ENCODE measurements at places on chromosomes 11 and 22. TPM values are rescaled to one million over a fixed set of nuclear protein-coding genes. Genes with fewer than 3 reads are reported as not detected.

DNA sequence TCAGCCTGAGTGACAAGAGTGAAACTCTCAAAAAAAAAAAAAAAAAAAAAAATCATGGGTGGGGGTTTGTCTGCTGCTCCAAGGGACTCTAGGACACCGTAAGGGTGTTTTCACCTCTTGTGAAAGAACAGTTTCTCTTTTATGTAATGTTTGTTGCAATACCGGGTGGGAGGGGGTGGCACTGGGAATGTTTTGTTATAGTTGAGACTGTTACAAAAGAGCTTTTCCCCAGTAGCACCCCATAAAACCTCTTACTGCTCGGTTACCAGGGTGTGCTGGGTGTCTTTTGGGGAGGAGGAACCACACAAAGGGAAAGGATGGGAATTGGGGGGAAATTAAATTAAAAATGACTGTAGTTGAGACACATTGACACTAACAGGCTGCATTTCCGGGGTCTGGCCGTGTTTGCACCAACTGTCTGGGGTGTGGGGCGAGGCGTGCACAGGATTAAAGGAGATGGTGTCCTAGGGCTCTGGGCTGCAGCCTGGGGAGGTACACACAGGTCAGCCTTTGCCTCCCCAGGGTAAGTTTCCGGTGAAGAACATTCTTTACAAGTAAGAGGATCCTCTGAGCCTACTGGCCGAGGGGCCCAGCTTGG is 1.6 kb downstream of the NFAM1 start:
- DNase-seq: no peak
- peaks cover 11% of the 10 kb centered on the region for H3K27me3 ChIP-seq
- H3K4me3 ChIP-seq: no peak overlapping the region
- peaks cover 1% of the 10 kb centered on the region for H3K4me1 ChIP-seq
- H3K36me3 ChIP-seq: no peaks in the 10 kb centered on the region
- H3K27ac ChIP-seq: no peak overlapping the region

Gene CBX7
- 131 TPM for total RNA-seq

DNA sequence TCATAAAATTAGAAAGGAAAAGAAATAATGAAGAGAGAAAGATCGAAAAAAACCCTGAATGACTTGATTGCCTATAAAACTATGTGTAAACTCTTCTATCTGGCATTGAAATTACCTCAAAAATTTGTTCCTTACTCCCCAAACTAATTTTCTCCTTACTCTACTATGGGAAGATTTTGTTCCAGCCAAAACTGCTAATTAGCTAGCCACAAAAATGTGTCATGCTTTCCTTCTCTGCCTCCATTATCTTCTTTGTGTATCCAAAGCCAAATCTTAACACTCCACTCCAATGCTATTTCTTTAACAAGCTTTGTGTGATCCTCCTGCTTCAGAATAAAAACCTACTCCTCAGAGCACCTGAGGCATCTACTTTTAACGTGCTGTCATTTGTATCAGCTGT is 831.2 kb downstream of the METTL15 start:
- H3K36me3 ChIP-seq: peaks cover under 1% of the 10 kb centered on the region
- H3K27ac ChIP-seq: no peak overlapping the region
- no peak overlapping the region for H3K4me3 ChIP-seq
- DNase-seq: no peak

DNA sequence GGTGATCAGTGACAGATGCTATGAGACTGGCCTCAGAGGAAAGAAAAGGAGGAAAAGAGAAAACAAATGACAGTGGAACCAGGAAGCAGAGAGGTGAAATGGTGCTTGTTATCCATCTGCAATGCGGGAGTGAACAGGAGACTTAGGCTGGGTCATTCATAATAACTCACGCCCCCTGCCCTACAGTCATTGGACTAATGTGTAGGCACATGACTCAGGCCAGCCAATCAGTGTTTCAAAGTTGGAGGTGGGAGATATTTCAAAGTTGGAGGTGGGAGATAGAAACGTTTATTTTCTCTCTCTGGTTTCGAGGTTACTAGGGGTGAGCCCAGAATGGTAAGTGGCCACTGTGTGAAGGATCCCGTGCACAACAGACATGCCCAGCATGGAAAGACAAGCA is 30.3 kb downstream of the SLC22A6 start:
- no peak for DNase-seq
- no peaks in the 10 kb centered on the region for H3K4me1 ChIP-seq
- H3K27me3 ChIP-seq: peaks cover 12% of the 10 kb centered on the region
- H3K4me3 ChIP-seq: no peak overlapping the region

DNA sequence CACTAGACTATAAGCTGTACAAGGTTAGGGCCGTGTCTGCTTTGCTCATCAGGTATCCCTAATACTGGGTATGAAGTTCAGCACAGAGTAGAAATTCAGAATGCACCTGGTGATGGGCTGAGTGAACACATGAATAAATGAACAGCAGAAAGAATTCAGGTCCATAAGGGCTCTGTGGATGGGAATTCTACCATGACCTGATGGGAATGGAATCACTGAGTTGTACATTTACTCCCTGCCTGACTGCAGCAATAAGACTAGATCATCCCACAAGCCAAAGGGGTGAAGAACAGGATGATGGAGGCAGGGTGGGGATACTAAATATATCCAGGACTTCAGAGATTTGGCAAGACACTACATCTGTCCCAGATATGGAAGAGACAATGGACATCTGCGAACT is 86.5 kb upstream of the CSNK2A3 start:
- H3K36me3 ChIP-seq: no peaks in the 10 kb centered on the region
- no peak for DNase-seq
- H3K27ac ChIP-seq: no peak overlapping the region
- H3K4me3 ChIP-seq: no peak overlapping the region
- peaks cover 4% of the 10 kb centered on the region for H3K27me3 ChIP-seq

Gene RAB3IL1
- total RNA-seq: 0.23 TPM

- peak overlapping the region; percentile 33 for H3K27ac ChIP-seq
- no peaks in the 10 kb centered on the region for H3K36me3 ChIP-seq
- no peaks in the 10 kb centered on the region for H3K4me1 ChIP-seq
- no peak overlapping the region for H3K4me3 ChIP-seq
- peaks cover 12% of the 10 kb centered on the region for H3K27me3 ChIP-seq
These were observed 439.7 kb downstream of the BUD13 start for GRCh38 chr11:116333001-116333535.

GRCh38 chr11:83835423-83835822 is 549.3 kb upstream of the CCDC90B start:
- no peak overlapping the region for H3K27ac ChIP-seq
- no peak overlapping the region for H3K4me3 ChIP-seq
- H3K27me3 ChIP-seq: peaks cover 12% of the 10 kb centered on the region
- no peaks in the 10 kb centered on the region for H3K36me3 ChIP-seq
- no peak for DNase-seq

GRCh38 chr11:57083641-57084385 is 95.1 kb downstream of the OR5AK2 start:
- no peaks in the 10 kb centered on the region for H3K36me3 ChIP-seq
- no peak for DNase-seq
- H3K4me1 ChIP-seq: no peaks in the 10 kb centered on the region
- peaks cover 7% of the 10 kb centered on the region for H3K27me3 ChIP-seq

Gene OR52E8
- not detected for total RNA-seq

DNA sequence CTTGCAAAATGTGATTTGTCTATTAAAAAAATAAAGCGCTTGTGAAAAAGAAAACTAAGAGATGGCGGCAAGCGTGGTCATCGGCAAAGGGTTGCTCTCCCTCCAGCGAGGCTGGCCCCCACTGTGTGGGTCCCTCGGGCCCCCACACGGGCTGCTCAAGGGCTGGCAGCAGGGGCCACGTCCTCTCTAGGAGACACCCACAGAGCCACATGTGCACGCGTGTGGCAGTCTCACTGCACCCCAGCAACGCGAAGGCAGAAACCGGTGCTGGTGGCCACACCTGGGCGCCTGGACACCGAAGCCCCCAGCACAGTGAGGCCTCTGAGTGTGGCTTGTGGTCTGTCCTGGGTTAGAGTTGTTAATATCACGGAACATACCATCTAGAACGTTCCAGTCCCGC is 34.4 kb downstream of the TOLLIP start:
- H3K27ac ChIP-seq: no peak overlapping the region
- no peak for DNase-seq
- H3K4me3 ChIP-seq: no peak overlapping the region
- H3K27me3 ChIP-seq: no peaks in the 10 kb centered on the region
- peaks cover 28% of the 10 kb centered on the region for H3K36me3 ChIP-seq

GRCh38 chr11:79083352-79083751 is 357.5 kb downstream of the TENM4 start:
- H3K4me3 ChIP-seq: no peak overlapping the region
- H3K27ac ChIP-seq: no peak overlapping the region
- H3K36me3 ChIP-seq: no peaks in the 10 kb centered on the region
- DNase-seq: no peak
- H3K27me3 ChIP-seq: no peaks in the 10 kb centered on the region

DNA sequence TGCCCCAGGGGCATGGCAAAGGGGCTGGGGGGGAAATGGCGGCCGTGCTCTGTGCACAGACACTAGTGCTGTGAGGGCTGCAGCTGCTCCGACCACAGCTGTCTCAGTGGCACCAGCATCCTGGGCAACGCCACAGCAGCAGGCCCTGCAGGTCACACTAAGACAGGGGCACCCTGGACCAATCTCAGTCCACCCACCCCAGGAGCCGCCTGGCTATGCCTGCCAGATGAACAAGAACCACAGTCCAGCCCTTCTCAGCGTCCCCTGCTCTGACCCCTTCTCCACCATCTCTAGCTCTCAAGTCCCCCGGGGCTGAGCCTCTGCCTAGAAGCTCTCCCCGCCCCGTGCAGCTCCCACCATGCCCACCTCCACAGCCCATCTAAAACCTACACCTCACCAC is 16.5 kb downstream of the TUBGCP6 start:
- H3K36me3 ChIP-seq: peaks cover 73% of the 10 kb centered on the region
- DNase-seq: no peak
- H3K4me3 ChIP-seq: no peak overlapping the region
- H3K4me1 ChIP-seq: peaks cover 3% of the 10 kb centered on the region

DNA sequence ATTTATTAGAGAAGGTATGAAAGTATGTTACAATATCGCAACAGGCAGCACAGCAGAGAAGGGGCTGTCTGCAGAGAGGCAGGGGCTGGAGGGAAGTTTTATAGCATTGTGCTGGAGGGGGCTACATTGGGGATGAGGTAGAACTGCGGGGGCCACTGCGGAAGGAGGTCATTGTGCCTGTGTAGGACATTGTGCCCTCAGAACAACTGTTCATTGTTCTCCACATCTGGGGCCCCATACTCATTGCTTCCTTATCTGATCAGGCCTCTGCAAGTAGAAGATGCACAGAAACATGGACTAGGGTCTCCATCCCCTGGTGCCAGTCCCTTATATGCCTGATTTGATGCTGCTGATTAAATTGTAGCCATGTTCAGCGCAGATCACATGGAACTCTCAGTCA is 12.1 kb downstream of the NADSYN1 start:
- no peak overlapping the region for H3K4me3 ChIP-seq
- no peaks in the 10 kb centered on the region for H3K4me1 ChIP-seq
- H3K27ac ChIP-seq: no peak overlapping the region
- H3K36me3 ChIP-seq: peaks cover 15% of the 10 kb centered on the region
- H3K27me3 ChIP-seq: no peaks in the 10 kb centered on the region

GRCh38 chr11:70072461-70072860 is 5.7 kb upstream of the ANO1 start:
- H3K4me3 ChIP-seq: no peak overlapping the region
- no peak overlapping the region for H3K27ac ChIP-seq
- peaks cover 2% of the 10 kb centered on the region for H3K36me3 ChIP-seq
- no peak for DNase-seq
- H3K27me3 ChIP-seq: peaks cover 97% of the 10 kb centered on the region

DNA sequence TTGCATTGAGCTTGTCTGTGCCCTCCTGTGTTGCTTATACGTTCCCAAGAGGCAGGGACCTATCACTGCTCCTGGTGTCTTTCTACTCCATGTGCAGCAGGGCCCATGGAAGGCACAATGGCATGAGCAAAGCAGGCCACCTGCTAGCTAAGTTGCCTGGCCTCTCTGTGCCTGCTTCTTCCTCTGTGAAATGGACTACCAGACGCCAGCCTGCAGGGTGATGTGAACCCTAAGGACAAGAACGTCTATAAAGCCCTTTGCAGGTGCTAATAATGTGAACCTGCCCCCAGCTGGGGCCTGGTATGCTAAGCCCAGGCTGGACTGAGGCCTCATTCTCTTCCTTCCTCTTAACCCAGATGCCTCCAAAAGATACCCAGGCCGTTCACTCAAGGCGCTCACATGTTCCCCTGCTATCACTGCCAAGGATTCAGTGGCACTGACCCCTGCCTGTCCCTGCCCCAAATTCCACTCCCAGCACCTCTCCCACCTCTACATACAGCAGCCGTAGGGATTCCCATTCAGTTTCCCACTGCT is 4.0 kb downstream of the GUCD1 start:
- no peak for DNase-seq
- H3K27me3 ChIP-seq: no peaks in the 10 kb centered on the region
- H3K4me1 ChIP-seq: peaks cover 51% of the 10 kb centered on the region
- H3K27ac ChIP-seq: peak overlapping the region; percentile 19
- H3K4me3 ChIP-seq: no peak overlapping the region
